ENCODE measurements at places on chromosomes 7 and 10.
A peak's percentile ranks its signal among the peaks of the same experiment; 100 is the strongest.

DNA sequence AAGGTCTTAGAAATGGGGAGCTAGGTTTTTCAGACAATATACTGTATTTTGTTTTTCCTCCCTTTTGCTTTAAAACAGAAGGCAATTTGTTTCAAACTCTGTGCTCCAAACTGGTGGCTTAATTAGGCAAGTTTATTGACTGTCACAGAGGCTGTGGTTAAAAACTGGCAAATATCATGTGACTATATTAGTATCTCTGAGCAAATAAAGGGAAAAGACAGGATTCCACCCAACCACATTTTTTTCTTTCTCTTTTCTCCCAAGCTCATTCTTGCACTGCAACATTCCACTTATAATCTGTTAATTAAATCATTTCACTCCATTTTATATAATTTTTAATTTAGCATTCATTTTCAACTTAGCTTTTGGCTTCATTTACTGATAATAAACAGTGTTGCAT lies 615.8 kb downstream of the AUTS2 start:
- DNase-seq, result no peak

- DNase-seq, result no peak
Observed at GRCh38 chr10:120803972-120804371, 47.2 kb upstream of the WDR11 start.

DNA sequence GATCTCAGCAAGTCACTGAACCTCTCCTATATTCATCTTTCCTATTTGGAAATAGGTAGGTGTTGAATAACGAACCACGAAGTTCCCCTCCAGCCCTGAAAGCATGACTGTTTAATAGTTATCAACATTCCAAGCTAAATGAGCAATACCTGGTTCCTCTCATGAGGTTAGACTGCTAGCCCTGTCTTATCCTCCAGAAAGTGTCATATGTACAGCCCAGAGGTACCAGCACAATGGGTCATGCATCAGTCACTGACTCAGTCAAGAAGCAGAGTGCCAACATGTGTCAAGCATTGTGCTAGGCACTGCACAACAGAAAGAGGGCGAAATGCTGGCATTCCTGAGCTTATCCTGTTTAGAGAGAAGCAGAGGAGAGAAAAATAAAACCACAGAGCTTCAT lies 70.0 kb downstream of the AMPH start:
- no peak for DNase-seq

GRCh38 chr7:2821161-2821841 lies 22.8 kb downstream of the GNA12 start:
- no peak for DNase-seq

- no peak for DNase-seq
Observed at GRCh38 chr10:1215862-1216573, 159.8 kb downstream of the WDR37 start.

DNA sequence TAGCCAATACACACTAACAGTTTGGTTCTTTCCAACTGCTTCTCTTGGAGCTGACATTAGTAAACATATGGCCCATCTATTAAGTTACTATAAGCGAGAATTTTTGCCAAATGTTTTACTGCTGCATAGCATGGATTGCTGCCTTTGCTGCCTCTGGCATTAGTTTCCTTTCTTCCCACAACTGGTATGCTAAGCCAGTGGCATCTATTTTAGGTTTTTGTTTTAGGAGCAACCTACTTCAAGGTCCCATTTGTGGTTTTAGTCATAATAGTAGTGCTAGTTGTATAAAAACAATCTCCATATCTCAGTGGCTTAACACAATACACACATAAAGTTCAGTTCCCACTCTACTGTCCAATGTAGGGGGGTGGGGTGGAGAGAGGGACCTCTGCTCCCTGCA lies 25.9 kb upstream of the PANK1 start:
- DNase-seq, result no peak

DNA sequence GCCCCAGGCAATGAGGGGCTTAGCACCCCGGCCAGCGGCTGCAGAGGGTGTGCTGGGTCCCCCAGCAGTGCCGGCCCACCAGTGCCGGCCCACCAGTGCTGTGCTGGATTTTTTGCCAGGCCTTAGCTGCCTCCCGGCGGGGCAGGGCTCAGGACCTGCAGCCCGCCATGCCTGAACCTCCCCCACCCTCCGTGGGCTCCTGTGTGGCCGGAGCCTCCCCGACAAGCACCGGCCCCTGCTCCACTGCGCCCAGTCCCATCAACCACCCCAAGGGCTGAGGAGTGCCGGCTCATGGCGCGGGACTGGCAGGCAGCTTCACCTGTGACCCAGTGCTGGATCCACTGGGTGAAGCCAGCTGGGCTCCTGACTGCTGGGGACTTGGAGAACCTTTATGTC lies 3.5 kb upstream of the ACSL5 start:
- no peak for DNase-seq

DNA sequence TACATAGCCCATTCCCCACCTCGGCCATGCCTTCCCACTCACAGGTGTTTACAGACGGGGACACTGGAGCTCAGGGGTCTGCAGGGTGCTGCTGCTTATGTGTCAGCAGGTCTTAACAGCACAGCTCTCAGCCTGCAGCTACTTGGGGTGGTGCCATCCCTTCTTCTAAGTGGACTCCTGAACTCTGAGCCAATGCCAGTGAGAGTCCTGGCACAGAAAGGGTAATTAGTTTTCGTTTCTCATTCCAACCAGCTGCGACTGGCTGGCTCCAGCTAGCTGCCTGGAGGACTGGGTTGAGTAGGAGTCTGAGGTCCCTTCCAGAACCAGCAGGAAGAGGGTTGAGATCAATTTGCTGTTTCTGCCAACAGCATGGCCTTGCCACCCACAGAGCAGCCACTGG lies 88.3 kb upstream of the AGK start:
- no peak for DNase-seq

- no peak for DNase-seq
Observed at GRCh38 chr7:29013082-29013695, 55.1 kb upstream of the TRIL start.

DNA sequence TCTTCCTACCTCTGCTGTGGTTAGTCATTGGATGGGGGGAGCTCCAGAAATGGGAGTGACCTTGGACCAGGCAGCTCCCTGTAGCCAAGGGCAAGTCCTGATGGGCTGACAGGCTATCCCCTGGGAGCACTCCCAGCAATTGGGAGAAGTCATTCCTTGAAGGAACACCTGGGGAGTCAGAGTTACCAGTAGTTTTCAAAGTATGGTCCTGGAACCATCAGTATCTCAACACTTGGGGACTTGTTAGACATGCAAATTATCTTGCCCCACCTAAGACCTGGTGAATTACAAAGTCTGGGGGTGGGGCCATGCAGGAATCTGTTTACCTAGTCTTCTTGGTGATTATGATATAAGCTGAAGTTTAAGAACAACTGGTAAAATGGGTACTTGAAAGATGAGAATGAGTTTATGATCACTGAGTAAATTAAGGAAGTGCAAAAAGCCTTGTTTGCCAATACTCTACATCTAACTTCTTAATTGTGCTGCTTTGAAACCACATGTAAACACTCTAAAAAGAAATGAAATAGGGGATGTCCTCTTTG lies 287.3 kb upstream of the LRRN3 start:
- no peak for DNase-seq

GRCh38 chr7:69871213-69871885 lies 273.1 kb downstream of the AUTS2 start:
- no peak for DNase-seq

GRCh38 chr7:63925626-63926460 lies 72.8 kb upstream of the ZNF722 start:
- peak; percentile 89 for DNase-seq

DNA sequence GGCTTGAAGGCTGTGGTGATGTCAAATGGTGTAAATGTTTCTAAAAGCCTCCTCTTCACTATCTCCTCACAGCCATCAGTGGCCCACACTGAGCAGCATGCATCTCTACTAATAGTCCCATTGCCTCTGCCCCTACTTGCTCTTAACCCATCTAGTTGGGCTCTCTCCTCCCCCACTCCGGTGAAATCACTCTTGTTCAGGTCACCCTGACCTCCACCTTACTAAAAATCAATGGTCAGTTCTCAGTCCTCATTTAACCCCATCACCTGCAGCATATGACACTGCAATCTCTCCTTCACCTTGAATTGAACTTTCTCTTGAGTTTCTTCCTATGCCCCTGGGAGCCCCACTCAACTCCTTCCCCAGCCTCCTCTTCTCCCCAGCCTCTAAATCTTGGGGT lies 355.1 kb upstream of the AOAH start:
- DNase-seq, result no peak

- DNase-seq, result no peak
Observed at GRCh38 chr10:33883881-33884280, 549.4 kb upstream of the NRP1 start.

DNA sequence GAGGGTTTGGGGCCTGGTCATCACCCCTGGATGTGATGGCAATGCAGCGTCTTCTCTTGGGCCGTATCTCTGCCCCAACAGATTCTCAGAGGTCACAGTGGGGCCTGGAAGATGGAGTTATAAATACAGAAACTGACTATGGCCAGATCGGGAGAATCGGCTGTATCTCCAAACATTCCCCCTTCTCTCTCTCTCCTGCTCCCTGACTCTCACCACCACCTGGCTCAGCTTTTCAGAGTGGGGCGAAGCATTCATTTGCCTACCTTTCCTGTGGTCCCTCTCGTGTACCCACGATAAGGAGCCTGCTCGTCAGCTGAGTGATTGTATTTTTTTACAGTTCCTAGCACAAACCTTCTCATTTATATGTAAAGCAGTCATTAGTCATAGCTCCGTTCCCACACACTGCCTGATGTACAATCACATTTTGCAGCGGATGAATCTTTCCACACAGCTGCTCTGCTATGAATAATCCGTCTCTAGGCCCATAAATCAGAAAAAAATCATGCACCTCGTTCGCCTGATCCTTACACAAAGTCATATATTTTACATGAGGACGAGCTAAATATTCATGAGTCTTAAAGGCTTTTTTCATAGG lies 23.2 kb upstream of the BTRC start:
- DNase-seq, result no peak

GRCh38 chr7:41104631-41105030 lies 598.3 kb downstream of the INHBA start:
- no peak for DNase-seq

DNA sequence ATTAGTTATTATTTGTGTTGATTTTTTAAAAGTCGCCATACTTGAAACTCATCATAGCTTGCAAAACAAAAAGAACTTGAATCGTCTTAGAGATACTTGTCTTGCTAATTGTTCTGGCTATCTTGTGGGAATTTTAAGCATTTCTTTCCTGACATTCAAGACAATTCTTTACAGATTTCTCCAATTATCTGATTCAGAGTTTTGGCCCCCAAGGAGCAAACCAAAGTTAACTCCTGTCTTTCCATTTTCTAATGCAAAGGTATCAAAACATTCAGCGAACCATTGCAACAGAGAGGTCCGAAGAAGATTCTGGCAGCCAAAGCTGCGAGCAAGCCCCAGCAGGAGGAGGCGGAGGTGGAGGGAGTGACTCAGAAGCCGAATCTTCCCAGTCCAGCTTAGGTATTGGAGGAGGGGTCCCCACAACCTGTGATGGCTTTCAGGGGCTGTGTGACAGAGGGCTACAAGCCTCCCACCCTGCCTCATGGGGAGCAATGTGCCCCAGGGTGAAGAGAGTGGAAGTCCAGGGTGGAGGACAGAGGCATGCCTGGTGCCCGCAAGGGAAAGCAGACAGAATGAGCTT lies 119.4 kb upstream of the STK17A start:
- no peak for DNase-seq

DNA sequence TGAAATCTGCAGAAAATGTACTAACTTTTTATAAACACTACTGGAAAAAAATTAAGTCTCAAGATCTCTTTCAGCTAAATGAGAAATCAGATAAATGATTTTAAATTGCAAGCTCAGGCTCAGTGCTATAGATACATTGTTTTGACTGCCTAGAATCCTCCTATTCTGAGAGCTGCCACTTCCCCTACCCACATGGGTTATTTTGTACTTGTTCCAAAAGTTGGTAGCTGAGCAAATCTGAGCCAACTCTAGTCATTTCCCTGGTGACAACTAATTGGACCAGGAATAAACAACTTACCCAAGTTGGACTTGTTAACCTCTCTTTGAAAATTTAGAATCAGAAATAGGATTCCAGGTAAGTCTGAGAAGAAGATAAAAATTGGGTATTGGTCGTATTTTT lies 202.1 kb downstream of the MBL2 start:
- no peak for DNase-seq

GRCh38 chr10:130439766-130440165 lies 303.6 kb downstream of the GLRX3 start:
- DNase-seq, result no peak

GRCh38 chr7:80078159-80078731 lies 56.4 kb upstream of the GNAI1 start:
- DNase-seq, result no peak

DNA sequence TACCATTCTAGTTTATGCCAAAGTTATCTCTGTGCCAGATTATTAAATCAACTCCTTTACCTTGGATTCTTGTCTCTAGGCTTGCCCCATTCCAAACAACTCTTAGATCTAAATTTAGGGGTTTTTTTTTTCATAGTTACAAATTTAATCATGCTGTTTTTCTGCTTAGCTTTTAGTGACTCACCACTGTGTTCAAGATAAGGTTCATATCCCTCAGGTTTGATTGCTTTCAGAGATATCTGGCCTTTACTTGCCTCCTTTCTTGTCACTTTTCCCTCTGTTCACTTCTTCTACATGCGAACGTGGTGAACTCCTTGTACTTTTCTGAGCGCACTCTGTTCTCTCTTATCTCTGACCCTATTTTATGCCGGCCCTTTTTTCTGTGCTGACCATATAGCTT lies 78.2 kb downstream of the VPS50 start:
- DNase-seq, result no peak

DNA sequence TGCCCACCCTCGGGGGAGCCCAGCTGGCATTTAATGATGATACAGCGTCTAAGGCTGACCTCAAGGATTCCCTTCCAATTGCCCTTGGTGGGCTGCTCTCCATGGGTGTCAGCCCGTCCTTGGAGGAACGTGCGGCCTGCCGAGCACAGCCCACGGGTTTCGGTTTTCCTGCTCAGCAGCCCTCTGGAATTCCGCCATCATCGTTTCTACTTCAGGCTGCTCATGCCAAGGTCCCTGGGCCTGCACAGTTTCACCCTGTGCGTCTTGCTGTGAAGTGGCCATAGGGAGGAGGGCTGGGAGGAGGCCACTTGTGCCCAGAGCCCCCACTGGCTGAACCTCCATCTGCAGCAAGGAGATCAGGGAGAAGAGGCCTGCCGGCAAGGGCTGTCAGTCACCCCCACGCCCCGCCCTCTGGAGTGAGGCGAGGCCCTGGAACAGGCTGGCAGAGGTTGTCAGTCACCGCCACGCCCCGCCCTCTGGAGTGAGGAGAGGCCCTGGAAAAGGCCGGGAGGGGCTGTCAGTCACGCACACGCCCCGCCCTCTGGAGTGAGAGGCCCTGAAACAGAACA lies 82.8 kb downstream of the CHST15 start:
- no peak for DNase-seq

GRCh38 chr7:31443457-31443856 lies 70.4 kb upstream of the ITPRID1 start:
- no peak for DNase-seq

- DNase-seq, result no peak
Observed at GRCh38 chr7:2282185-2282751, 32.0 kb downstream of the SNX8 start.
